ENCODE measurements at places on chromosomes 12 and 14. TPM values are rescaled to one million over a fixed set of nuclear protein-coding genes. Genes with fewer than 3 reads are reported as not detected.

Gene KLHDC1
- total RNA-seq = 1.9 TPM

Gene C12orf50
- not detected for total RNA-seq

Gene PTPN21
- total RNA-seq = 14.7 TPM

Gene PPP1R13B
- total RNA-seq = 1.4 TPM

Gene RASSF9
- not detected for total RNA-seq

Gene TMEM132C
- total RNA-seq = not detected

Gene NR1H4
- total RNA-seq = not detected

Gene SLC24A4
- not detected for total RNA-seq

Gene RIMBP2
- not detected for total RNA-seq

Gene GZMH
- total RNA-seq = not detected

Gene HRK
- not detected for total RNA-seq

Gene INHBE
- total RNA-seq = 0.26 TPM

Gene DRAM1
- 7.7 TPM for total RNA-seq

Gene MLXIP
- 7.8 TPM for total RNA-seq

Gene CMA1
- total RNA-seq = not detected

Gene RGS6
- total RNA-seq = under 0.01 TPM

Gene RDH16
- total RNA-seq = not detected

Gene TAS2R19
- total RNA-seq = 1.9 TPM

Gene BDKRB1
- 4.2 TPM for total RNA-seq

Gene EPYC
- not detected for total RNA-seq

Gene CCDC184
- total RNA-seq = 0.26 TPM

Gene BCL2L14
- not detected for total RNA-seq

Gene P2RX2
- total RNA-seq = not detected

Gene CLEC6A
- not detected for total RNA-seq

Gene STON2
- total RNA-seq = 44.5 TPM

Gene STAC3
- 29.8 TPM for total RNA-seq

Gene SIX1
- 156 TPM for total RNA-seq

Gene BCDIN3D
- 2.5 TPM for total RNA-seq

Gene YEATS4
- total RNA-seq = 48.4 TPM

Gene KIF5A
- not detected for total RNA-seq

Gene RNASE11
- total RNA-seq = not detected

Gene DICER1
- 21.5 TPM for total RNA-seq

Gene AQP5
- not detected for total RNA-seq

Gene LALBA
- not detected for total RNA-seq

Gene NYNRIN
- total RNA-seq = 0.06 TPM

Gene SLCO1B3
- total RNA-seq = not detected

Gene CMKLR1
- 15.4 TPM for total RNA-seq

Gene LAG3
- total RNA-seq = 0.45 TPM

Gene TROAP
- 32.8 TPM for total RNA-seq

Gene PRH2
- total RNA-seq = 1.0 TPM

Gene A2M
- 0.06 TPM for total RNA-seq

Gene NR2C1
- total RNA-seq = 30.7 TPM

Gene FIGNL2
- 0.13 TPM for total RNA-seq

Gene CMTM5
- not detected for total RNA-seq

Gene TAS2R31
- total RNA-seq = 1.4 TPM

Gene SELPLG
- total RNA-seq = 2.1 TPM

Gene CLEC7A
- total RNA-seq = not detected

Data from LHCN-M2 (cell line).